GM20000 (cell line): ENCODE measurements at places on chromosomes 11 and 22.

- no peak for DNase-seq
These were observed 545.4 kb downstream of the TBC1D22A start for GRCh38 chr22:47307822-47308221.

DNA sequence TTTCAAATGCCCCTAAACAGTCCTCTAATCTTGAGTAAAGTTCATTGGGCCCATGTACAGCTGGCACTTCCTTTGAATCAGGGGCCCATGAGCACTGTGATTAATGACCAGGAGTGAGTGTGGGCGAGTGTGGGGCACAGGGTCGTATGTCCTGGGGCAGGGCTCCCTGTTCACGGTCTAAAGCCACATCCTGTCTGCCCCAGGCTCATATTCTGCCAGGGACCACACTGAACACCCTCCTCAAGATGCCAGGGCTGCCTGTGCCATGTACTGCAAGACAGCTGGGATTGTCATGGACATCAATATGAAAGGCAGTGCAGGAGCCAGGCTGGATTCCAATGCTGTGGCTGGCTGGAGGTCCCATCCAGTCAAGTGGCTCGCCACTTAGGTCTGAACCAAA is 130.5 kb downstream of the KIRREL3 start:
- DNase-seq: no peak

GRCh38 chr11:35487532-35488078 is 37.8 kb downstream of the PAMR1 start:
- DNase-seq: no peak

GRCh38 chr11:37788141-37788877 is 1190.3 kb upstream of the RAG2 start:
- DNase-seq: no peak

GRCh38 chr11:130839981-130840666 is 76.2 kb downstream of the SNX19 start:
- no peak for DNase-seq

DNA sequence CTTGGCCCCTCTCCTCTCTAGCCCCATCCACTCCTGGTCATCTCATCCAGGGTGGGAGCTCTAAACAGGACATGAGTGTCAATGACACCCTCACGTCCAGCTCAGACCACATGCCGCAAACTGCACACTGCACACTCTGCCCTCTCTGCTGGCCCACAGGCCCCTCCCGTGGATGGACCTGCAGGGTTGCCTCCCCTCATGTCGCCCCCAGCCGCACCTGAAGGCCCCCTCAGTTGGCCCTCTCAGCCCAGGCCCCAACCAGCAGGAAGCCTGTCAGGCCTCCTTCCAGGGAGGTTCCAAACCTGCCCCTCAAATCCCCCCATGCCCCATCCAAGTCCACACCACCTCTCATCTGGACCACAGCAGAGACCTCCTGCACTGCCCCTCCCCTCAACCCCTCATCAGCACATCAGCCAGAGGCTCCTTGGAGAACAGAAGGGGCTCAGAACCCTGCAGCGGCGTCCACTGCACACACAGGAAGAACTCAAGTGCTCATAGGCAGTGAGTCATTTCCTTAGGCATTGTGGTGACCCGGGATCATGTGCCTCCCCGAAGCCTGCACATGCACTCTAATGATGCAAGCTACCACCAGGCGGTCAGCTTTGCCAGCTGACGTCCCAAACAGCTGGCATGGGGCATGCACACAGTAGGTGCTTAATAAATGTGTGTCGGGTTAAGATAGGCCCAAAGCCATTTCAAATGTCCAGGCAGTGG is 12.9 kb upstream of the CDKN1C start:
- peak; percentile 57 for DNase-seq

GRCh38 chr11:19241260-19242178 is 774 bp upstream of the E2F8 start:
- peak; percentile 85 for DNase-seq

DNA sequence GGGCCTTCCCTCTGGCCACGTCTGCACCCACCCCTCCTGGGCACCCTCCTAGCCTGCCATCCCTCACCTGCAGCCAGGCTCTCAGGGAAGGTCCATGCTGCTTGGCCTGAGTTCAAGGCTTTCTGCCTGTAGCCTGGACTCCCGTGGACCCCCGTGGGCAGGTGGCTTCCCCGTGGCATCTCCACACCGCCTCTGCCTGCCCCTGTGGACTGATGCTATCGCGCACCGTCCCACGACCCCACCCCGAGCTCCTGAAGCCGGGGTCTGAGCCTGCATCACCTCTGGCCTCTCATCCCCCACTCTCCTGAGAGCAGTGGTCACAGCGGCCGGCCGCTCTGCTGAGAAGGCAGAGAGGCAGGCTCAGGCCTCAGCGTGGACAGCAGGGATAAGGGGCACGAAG is 4.5 kb downstream of the IFITM5 start:
- DNase-seq: no peak

GRCh38 chr11:94655291-94655690 is 88.1 kb downstream of the PIWIL4 start:
- no peak for DNase-seq

DNA sequence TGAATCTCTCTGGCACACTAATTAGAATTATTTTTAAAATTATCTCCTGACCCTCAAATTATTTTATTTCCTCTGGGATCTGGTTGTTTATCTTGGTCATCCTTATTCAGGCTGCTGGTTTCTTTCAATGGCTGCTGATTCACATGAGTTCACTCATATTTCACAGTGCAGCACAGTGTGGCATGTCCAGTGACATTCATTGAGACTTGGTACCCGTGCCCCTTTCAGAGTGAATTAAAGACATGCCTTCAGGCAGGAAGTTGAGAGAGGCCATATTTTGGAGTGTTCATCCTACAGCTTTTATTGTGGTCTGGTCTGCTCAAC is 13.5 kb downstream of the DCPS start:
- DNase-seq: no peak

- DNase-seq: no peak
These were observed 470.7 kb upstream of the B3GAT1 start for GRCh38 chr11:134882671-134883297.
